ENCODE measurements at places on chromosomes 3 and 15.

- DNase-seq = no peak
Measured at GRCh38 chr3:52860424-52860768, 25.6 kb upstream of the MUSTN1 start.

- no peak for DNase-seq
Measured at GRCh38 chr3:40739971-40740370, 215.2 kb downstream of the ZNF621 start.

- DNase-seq = no peak
Measured at GRCh38 chr3:185207931-185208746, 45.7 kb downstream of the EHHADH start.

DNA sequence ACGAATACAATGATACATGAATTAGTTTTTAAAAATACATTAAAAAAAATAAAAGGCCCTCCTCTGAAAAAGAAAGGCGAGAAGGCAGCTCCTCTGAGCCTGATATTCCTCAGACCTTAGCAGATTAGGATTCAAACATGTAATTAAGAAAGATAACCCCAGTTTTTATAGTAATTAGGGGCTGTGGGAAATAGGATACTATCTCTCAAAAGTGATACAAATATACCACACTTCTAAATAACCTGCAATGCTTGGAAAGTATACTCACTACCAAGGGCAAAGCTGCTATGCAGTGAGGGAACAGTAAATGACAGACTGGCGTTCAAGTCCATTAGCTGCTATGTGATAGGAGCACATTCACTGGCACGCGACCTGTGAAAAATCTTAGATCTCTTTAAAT lies 445.1 kb downstream of the FOXP1 start:
- DNase-seq = no peak

DNA sequence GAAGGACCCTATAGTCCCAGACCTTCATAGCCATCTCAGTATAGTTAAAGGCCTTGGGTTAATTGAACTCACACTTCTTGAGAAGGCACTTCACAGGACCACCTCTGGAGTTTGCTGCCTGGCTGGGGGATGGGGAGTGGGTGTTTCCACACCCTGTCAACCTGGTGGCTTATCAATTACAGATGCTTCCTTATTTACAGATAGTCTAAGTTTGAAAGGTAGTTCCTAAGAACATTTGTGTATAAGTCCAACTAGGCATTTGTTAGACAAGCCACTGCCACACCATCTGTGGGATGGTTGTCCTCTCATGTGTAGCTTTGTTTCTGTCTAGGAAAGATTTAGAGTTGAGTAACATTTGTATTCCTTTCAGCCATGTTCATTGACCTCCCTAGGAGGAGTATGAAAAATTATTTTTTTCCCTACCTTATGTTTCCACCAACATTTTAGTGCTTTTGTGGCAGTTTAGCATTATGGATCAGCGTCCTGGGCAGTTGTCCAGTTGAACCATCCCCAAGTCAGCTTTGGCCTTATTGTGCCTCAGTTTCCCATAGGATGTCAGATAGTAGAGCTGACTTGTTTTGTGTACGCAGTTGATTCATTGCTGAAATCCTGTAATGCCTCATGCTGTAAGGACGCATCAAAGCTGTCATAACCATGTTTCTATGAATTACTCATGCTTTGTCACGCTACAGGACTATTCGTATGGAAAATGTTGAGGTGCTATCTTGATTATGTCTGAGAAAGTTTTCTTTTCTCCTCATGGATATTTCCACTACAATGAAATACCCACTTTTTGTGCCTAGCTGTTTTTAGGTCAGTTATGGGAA lies 21.2 kb upstream of the SIAH2 start:
- DNase-seq = no peak

DNA sequence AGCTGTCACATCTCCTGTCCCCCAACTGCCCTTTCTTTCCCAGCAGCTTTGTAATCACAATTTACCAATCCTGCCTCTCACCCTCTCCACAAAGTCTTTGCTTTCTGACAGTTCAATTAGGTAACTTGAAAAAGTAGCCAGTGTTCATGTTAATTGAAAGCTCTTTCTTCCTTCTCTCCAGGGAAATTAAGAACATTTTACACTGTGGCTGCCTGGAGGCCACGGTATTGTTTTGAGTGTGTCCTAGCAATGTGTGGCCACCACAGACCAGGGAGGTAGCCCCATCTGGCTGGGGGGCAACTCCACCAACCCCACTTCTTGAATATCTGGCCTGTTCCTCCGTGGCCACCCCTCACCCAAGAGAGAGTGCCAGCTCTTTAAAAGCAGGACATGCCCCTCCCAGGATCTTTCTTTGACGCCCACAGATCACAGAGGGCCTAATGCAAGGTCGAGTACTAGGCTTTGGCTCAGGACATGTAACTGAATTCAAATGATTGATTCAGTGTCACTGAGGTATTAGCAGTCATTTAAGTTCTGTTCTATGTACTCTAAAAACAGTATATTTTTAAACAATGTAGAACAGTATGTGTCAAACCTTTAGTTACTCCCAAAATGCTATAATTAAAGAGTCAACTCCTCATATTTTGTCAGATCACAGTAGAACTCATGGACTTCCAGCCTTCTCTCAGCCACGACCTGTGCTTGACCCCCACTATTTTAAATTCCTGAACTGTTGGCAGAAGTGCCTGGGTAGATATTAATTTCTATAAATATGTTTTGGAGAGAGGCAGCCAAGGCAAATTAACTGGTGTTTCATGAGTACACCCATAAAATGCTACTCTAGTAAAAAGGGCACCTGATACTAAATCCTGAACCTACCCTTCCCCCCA lies 164.5 kb downstream of the TNIK start:
- DNase-seq = no peak
